Stimulated activated CD4-positive, alpha-beta T cell treated with anti-CD3 and anti-CD28 coated beads, Interleukin-1b, Interleukin-23, amount 100 ng/mL, for 48 hours (primary cell): ENCODE measurements at places on chromosomes 11 and 22.
A peak's percentile ranks its signal among the peaks of the same experiment; 100 is the strongest.

DNA sequence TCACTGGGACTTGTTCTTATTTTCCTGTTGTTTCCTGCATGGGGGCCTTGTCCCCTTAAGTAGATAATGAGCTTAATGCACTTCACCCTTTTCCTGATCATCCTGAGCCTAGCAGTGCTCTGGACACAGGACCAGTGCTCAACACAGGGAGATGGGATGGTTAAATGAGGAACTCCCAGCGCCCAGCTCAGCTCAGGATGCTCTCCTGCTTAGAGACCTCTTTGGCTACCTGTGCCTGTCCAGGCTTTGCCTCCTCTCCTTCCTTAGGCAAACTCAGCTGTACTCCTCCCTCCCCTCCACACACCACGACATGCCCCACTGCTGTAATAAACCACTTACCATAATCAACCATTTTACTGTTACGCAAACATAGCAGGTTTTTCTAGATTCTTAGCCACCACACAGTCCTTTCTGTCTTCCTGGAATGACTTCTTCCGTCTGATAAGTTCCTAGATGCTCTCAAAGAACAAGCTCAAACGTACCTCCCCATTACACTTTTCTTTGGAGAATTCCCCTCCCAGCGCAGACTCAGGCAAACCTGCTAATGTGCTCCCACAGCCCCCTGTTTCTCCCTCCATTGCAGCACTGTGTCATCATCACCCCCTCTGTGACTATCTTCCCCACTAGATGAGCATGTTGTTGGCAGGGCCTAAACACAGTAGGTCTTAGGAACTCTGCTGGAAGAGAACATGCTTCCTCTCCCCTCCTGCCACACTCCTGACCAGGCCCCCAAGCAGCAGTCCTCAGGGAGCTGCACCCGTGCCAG is 113.6 kb downstream of the MICAL2 start:
- no peak for DNase-seq

- no peak for DNase-seq
Observed at GRCh38 chr22:20205464-20205963, 54.7 kb upstream of the CCDC188 start.

- DNase-seq: no peak
Observed at GRCh38 chr11:129945373-129945772, 50.0 kb upstream of the NFRKB start.

GRCh38 chr11:8004008-8004407 is 16.9 kb downstream of the EIF3F start:
- no peak for DNase-seq

GRCh38 chr11:79417069-79417920 is 23.5 kb downstream of the TENM4 start:
- DNase-seq: no peak

GRCh38 chr11:80980227-80980626 is 1539.4 kb upstream of the TENM4 start:
- no peak for DNase-seq

DNA sequence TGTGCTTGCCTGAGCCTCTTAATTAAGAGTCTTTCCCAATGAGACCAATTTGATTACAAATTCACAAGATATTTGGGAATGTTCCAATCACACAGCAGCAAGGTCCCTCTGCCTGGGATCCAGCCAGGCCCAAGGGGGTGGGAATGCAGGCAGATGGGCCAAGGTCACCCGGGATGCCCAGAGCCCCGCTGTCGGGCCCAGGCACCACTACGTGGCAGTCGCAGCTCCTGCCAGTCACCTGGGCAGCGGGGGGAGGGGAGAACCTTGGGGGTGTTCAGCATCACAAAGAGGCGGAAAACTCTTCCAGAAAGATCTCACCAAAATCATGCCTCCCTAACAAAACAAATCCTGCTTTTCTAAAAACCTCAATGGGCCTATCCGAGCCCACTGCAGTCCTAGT is 30.9 kb downstream of the PPM1F start:
- DNase-seq: no peak

GRCh38 chr11:35943713-35944502 is at the start of gene LDLRAD3:
TSS of gene LDLRAD3 (plus strand) at chr11:35944062. CDS start at chr11:35944099, 37 bp downstream.
- peak; percentile 26 for DNase-seq

DNA sequence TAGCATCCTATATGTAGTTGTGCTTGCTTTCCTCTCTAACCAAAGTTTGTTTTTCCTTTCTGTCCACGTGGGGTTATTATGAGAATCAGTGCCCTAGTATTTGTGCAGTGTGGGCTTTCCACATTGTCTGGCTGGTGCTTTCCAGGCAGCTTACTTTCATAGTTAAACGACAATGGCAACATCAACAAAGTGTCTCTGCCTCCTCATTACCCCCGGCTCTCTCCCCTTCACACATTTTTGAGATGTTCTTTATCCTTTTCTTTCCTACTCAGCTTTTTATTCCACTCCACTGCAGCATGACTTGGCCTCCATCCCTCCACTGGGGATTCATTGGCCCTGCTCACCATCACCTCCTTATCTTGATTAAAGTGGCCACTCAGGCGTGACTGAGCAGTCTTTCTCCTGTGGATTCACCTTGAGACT is 19.1 kb downstream of the SPECC1L start:
- no peak for DNase-seq

DNA sequence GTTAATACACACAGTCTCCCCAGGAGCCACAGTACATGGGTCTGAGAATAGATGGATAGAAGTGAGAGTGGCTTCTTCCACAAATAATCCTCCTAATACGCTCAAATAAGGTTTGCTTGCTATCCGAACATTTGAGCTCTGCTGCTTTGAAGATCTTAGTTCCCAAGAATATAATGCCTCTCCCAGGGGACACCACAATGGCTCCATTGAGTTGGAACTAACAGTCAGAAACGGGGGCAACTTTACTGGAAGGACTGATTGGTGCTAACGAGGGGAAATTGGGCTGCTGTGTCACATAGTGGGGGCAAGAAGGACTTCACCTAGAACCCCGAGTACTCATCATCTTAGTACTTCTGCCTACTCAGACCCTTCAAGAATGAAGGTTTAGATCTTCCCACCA is 66.2 kb downstream of the IGLL5 start:
- DNase-seq: no peak

DNA sequence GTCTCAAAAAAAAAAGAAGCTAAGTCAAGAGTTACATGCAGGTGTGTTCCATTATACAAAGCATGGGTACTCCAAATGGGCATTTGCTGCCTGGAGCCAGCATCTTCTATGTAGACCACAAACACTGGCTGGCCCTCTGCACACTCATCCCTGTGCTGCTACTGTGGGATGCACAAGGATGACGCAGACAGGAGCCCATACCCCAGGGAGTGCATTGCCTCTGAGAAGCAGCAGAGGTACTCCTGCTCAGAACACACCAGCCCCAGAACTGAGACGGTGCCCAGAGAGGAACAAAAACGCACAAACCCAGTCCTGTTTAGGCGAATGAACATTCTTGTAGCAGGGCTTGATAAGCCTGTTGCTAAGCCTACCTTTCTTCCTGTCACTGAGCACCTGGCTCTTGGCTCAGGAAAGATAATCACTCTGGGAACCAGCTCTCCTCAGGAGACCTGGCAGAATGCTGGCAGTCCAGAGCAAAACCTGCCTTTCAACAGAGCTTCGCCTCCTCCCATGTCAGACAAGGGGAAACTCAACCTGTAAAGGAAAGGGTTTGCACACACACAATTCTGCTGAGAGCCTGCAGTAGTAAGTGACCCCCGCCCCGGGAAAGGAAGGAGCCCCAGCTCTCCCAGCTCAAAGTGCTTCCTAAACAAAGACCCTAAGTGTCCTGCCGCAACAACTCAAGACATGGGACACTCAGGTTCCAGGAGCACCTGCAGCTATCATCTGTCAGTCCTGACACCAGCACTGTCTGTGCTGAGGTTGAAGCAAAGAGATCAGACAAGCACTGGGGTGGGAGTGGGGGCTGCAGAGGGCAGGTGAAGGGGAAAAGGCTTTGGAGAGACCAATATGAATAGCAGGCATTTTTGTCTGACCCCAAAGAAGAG is 145.7 kb downstream of the TENM4 start:
- DNase-seq: no peak

DNA sequence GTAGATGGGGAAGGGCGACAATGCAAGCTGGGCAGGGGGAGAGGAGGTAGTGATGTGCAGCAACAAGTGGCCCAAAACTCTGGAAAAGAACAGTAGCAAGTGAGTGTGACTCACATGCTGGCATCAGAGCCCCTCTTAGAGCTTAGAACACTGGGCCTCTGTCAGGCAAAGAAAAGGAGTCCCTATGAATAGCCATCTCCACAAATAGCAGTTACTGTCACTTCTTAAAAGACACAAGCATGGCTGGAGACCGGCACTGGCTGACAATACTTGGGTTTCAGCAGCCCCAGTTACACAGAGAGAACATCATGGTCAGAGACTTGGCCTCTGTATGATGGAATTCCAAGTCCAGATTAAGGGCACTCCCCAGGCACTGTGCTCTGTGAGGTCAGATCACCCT is 58.2 kb downstream of the PRCP start:
- no peak for DNase-seq

DNA sequence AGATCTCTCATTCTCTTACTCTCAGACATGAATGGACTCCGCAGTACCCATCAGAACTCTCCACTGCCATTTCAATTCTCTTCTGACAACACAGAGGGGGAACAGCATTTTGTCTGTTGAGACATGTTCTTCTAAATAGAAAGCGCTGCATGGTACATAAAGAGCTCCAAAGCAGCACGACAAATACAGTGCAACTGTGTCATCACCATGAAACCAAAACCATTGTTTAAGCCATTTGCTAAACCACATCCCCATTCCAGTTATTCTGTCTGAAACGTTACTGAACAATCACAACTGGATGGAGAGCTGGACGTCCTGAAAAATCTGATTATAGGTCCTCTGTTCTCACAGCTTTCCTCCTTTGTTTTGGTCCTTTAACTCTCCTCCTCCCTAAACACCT is 17.9 kb upstream of the TENM4 start:
- DNase-seq: no peak

DNA sequence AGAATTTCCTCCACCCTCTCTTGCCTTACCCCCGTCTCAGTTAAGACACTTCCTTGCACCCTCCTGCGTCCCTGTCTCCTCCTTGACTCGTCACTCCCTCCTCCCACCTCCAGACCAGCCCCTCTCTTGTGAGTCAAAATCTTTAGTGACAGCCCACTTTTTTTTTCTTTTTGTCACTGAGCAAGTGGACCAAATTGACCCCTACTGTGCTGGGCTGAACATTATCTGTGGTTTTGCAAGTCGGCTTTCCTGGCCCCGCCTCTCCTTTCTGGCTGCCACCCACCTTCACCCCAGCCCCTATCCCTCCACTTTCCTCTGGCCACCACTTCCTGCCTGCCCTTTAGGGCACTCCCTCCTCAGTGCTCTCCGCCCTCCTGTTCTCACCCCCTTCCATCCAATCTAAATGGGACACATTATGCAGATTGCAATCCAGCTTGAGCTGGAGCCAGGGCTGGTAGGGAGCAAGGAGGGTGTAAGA is at the start of gene APLNR:
APLNR (minus strand) TSS at position 47 of the 478 bp plus-strand sequence. CDS start 246 bp downstream, outside the sequence.
- DNase-seq: no peak

DNA sequence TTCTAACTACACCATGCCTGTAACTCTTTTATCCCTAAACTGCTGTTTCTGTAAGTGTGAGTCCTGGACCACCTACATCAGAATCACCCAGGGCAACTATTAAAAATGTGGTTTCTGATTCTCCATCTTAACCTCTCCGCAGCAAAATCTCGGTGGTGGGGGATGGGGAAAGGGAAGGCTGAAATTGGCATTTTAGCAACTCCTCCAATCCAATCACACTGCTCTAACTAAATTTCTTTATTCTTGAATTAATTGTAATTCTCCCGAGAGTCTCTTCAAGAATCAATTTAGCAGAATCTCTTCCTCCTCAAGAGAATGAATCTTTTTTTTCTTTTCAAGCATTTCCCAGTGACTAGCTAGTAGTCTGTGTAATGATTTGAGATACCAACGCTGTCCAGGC is 36.2 kb downstream of the SEZ6L start:
- DNase-seq: no peak

DNA sequence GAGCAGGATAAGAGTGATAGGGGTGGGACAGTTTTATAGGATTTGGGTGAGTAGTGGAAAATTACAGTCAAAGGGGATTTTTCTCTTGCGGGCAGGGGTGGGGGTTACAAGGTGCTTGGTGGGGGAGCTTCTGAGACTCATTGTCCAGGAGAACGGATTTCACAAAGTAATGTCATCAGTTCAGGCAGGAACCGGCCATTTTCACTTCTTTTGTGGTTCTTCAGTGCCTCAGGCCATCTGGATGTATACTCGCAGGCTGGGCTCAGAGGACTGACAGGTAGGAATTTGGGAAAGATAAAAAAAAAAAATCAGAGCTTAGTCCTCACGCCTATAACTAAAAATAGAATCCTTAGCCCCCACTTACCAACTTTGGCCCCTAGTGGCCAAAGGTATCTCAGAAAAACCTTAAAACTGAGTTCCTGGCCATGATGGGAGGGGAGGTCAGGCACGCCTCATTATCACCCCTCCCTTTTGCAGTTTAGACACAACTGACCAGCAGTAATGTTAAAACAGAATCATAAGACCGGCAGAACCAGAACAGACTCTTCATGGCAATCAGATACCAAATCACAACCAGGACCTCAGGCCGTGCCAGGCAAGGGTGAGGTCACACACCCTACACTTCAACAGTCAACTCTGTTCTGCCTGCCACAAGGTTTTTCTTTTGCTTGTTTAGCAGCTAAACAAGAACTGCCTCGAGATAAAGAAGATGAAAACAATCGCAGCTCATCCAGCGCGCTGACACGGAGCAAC is 8.9 kb upstream of the APOBEC3G start:
- DNase-seq: no peak

DNA sequence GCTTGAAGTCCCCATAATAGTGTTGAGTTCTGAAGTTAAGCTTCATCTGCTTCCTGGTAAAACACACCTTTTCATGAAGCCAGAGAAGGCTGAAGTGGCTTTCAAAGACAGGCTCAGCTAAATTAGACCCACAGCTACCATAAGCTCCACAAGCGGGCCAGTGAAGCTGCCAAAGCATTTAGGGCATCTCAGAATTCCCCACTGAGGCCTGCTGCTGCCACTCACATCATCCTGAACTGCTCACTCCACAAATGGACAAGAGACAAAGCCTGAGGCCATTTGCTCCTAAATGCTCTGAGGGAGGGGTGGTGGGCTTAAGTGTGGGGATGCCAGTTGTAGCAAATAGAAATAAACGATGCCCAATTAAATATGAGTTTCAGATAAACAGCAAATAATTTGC is 14.6 kb downstream of the CCDC83 start:
- no peak for DNase-seq

DNA sequence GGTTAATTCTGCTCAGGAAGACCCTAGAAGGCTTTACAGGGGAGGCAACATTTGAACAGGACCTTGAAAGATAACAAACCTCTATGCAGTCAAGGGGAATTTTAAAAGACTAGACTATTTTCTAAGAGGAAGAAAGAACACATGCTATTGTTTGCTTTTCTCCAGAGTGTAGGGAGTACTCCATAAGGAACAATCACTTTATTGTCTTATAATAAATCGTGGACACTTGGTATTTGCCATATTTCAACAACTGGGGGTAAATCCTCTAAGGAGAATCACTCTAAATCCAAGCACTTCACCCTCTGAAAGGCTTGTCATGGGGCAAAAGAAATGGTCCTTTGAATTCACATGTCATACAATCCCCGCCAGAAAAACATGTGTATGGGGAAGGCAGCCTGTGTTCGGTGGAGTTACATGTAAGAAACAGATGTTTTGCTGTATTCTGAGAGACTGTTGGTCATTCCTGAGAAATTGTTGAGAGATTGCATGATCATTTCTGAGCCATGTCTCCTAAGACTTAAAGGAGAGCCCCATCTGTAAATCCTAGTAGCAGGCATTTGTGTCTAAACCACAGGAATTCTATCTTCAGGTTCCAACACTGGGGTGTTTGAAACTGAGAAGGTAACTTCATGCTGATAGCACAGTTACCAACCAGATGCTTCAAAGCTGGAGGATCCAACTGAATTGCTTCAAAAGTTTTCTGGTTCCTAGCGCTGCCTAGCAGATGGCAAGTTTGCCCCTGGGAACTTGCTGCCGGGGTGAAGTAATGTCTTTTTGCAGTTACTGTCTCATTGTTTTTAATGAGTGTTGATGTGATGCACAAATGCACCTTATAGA is 66.8 kb downstream of the FZD4 start:
- no peak for DNase-seq
